ENCODE measurements at places on chromosomes 1 and 21.

DNA sequence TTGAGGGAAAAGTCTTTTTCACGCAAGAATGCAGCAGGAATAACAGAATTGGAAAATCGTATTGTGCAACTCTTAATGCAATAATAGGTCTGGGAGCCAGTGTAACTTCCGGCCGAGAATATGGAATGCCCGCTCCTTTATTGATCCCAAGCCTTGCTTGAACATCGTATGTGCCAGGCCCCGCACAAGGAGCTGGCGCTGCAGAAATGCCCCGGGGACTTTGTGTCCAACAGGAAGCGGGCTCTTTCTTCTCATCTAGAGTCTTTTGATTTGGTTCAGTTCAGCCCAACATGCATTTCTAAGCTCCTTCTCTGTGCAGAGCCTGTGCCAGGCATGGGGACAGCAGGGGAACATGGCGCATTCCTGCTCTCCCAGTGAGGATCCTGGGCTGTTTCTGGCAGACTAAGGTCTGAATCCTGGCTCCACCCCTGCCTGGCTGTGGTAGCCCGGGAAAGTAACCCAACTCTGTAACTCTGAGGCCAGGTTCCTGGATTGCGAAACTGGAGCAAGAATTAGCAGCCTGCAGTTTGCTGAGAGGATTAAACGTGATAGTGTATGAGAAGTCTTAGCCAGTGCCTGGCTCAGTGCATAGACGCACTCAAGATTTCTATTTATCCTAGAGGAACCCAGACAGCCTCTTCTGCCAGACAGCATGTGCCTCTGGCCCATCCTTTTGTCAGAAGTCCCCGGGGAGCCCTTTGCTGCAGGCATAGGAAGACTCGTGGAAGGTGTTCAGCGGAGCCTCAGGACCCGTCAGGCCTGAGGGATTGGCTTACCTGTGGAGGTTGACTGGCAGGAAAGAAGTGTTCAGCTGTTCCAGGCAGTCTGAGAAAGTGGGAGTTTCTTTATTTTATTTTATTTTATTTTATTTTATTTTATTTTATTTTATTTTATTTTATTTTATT lies 987 bp upstream of the CDCP2 start:
- no peak for DNase-seq

GRCh38 chr21:14251336-14251735 lies 35.4 kb downstream of the RBM11 start:
- no peak for DNase-seq

- DNase-seq = no peak
Measured at GRCh38 chr1:47803815-47804501, 193.2 kb downstream of the TRABD2B start.

GRCh38 chr1:147570907-147571306 lies 29.6 kb downstream of the BCL9 start:
- DNase-seq = no peak

DNA sequence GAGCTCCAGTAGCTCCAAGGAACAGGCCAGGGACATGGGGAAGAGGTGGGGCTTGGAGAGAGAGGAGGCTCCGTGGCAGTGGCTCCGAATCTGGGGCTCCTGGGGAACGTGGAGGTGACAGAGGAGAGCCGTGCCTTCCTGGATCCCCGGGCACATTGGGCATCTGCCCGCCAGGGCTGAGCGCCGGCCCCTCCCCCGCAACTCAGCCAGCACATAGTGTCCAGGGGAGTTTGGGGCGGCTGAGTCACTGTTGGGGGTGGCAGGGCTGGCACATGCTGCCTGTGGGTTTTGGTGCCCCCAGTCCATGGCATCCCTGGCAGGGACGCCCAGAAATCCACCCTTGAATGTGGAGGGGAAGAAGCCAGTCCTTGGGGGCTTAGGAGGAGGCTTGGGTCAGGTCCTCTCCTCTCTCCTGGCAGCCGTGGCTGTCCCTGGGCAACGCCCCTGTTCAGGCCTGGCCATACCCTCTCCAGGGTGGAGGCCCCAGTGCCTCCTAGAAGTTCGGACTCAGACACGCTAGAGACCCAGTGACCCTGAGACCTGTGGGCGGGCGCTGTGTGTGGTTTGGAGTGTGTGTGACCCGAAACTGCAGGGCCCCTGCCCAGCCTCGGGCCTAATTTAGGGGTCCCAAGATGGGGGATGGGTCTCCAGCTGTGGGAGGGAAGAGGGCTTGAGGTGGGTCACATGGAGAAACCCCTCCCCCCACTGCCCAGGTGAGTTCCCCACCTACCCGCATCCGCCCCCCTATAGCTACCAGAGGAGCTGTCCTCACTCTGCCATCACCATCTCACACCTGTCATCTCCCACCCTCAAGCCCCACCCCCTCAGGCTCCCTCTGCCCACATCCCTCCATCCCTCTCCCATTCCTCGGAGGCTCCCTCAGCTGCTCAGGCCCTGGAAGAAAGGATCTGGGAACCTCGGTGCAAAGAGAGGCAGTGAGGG lies 1.6 kb downstream of the HSPB7 start:
- DNase-seq = no peak

DNA sequence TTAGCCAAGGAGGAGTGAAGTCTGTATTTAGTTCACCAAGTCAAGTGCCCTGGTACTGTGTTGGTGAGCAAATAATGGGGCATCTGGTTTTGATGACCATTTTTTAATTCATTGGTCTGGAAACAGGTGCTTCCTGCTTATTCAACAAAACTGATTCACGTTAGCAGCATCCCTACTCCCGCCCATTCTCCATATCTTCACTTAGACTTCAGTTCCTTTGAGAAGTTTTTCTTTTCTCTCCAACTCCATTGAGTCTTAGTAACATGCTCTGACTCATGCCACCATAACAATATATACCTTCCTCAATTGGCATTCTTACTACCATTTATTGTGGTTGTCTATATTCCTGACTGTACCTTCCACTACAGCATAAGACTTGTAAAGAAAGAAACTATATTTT lies 468.9 kb downstream of the DPYD start:
- no peak for DNase-seq

GRCh38 chr1:67970088-67970487 lies 80.3 kb downstream of the DIRAS3 start:
- no peak for DNase-seq

GRCh38 chr1:245679821-245680780 lies 525.3 kb downstream of the KIF26B start:
- no peak for DNase-seq

GRCh38 chr1:28113242-28113572 lies 24.8 kb upstream of the EYA3 start:
- DNase-seq = no peak

- DNase-seq = no peak
Measured at GRCh38 chr1:76013206-76013581, 61.4 kb upstream of the ST6GALNAC3 start.

- DNase-seq = no peak
Measured at GRCh38 chr1:211326528-211327345, at the start of gene TRAF5. Gene TRAF5 (plus strand): TSS chr1:211326833. CDS start chr1:211353240, 26,407 bp downstream.

- DNase-seq = no peak
Measured at GRCh38 chr1:58456470-58456869, 90.1 kb downstream of the OMA1 start.

DNA sequence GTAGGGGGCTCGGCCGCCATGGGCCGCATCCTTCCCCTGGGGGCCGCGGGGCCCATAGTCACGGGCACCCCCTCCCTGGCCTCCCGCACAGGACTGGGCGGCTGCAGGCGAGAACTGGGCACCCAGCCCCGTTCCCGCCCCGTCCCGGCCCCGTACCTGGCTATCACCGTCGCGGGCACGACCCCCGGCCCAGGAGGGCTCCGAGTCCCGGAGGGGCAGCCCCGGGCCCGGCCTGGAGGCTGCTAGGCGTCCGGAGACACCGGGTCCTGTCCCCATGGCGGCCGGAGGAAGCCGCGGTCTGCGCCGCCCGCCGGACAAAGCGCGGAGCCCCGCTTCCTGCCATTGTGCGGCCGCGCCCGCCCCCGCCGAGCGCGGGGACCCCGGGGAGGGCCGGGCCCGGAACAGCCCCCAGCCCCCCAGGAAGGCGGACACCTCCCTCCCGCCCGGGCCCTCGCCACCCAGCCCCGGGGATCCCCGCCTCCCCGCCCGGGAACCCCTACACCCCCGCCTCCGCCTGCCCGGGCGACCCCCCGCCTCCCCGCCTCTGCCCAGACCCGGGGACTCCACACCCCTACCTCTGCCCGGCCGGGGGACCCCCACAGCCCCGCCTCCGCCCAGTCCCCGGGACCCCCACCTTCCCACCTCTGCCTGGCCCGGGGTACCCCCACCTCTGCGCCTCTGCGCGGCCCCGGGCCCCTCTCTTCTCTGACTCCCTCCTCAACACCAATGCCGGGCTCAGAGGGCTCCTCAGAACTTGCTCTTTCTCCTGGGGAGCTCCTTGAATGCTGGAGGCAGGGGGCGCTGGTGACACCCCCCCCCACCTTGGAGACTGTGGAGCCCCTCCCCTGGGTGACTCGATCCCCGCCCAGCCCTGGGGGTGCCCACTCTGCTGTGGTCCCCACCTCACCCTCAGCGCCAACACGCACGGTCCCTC lies 6.0 kb downstream of the PLEKHG5 start:
- DNase-seq = no peak

DNA sequence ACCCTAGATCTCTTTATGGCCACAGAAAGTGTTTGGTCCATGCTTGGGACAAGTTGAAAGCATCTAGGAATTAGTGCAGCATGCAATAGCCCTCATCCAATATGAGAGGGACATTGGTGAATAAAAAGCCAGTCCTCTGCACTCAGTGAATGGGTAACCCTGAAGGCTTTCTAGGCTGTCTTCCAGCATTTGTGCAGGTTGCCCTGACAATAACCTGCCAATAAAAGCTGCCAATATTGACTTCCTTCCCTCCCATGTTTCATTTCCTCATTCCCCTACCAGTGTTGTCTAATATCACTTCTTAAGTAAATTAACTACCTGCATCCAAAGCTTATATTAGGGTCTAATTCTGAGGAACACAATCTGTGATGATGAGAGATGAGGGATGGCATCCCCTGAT lies 563.6 kb upstream of the NEGR1 start:
- no peak for DNase-seq

- no peak for DNase-seq
Measured at GRCh38 chr1:231549733-231550447, 21.4 kb downstream of the TSNAX start.

DNA sequence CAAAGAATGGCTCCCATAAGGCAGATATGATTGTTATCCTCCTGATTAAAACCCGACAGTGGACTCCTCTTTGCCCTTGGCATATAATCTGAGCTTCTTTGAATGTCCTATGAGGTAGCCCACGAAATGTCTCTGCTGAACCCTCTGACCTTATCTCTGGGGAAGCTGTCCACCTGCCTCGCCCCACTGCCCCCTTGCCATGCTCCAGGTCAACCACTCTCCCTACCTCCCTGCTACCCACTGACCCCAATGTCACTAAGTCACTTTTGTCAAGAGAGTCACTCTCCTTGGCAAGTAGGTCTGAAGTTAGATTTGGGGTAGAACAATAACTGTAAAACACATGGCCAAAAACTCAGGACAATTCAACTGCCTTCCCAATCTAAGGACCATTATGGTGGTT lies 54.5 kb downstream of the UTP25 start:
- no peak for DNase-seq

- DNase-seq = no peak
Measured at GRCh38 chr1:29969576-29969975, 733.3 kb downstream of the PTPRU start.

- no peak for DNase-seq
Measured at GRCh38 chr1:2811533-2811918, 10.0 kb upstream of the TTC34 start.

DNA sequence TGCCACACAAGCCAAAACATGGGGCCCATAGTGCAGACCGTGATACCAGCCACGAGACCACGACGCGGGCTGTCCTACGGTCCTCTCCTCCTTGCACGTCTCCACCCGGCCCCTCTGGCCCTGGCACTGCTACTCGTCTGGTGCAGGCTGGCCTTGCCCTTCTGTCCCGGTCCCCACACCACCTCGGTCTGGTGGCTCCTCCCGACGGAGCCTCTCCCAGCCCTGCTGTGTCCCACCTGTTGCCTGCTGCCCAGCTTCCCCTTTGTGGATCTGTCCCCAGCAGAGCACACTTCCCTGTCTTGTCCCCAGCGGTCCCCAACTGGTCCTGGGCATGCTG lies 50.5 kb downstream of the MORN1 start:
- no peak for DNase-seq

DNA sequence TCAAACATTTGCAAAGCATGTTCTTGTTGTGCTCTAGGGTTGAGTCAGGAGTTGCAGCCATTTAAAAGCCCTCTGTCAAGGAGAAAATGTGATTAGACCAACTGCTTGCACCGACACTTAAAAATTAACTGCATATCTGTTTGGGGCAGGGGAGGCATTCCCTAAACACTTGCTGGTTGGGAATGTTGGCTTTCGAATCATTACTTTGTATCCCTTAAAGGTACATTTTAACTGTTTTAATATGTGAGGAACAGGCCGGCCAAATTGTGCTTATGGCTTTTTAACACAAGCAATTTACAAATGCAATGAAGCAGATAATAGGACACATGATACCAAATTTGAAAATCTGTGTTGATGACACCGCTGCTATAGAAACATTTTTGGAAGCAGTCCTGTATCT lies 159.1 kb downstream of the LHX8 start:
- DNase-seq = no peak

- no peak for DNase-seq
Measured at GRCh38 chr1:205477759-205478247, 22.0 kb upstream of the BLACAT1 start.

- DNase-seq = no peak
Measured at GRCh38 chr1:168726281-168726680, 2.7 kb downstream of the DPT start.

GRCh38 chr21:28439788-28440187 lies 552.9 kb downstream of the LTN1 start:
- no peak for DNase-seq

DNA sequence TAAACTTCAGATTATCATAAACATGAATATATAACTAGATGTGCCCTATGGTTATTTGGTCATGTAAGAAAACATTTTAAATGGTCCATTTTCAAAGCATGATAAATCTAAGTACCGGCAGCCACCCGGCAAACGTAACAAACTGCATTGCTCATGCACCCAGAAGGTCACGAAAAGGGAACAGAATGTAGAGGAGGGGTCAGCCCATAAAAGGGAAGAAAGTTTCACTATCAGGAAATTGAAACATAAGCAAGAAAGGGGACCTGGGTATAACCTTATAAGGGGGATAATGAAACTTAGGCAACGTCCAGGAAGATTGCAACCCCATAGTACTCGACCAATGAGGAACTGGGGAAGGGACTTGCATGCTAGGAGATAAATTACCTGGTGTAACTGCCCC lies 421.2 kb upstream of the ZRANB2 start:
- DNase-seq = no peak

DNA sequence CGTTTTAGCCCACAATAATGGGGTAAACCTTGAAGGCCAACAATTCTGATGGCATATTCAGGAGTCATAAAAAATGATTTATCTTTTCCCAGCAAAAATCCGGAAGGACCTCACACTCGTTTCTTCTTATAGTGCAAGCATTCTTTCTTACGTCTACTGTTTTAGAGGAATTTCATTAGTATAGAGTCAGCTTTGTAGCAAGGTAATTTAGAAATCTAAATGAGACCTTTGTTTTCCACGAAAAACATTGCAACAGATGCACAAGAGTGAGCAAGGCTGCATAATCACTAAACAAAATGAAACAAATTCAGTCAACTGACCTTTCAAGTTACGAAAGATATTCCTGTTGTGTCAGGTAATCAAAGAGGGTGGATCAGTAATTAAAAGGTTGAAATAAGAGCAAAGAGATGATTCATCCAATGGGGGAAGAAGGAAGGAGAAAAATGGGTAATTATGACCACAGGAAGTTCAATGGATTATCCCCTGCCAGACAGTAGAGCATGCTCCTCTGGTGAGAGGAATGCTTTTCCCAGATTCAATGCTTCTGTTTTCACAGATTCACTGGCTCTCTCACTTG lies 560 bp upstream of the CSDE1 start:
- DNase-seq = no peak

GRCh38 chr1:25896266-25896665 lies 10.0 kb downstream of the STMN1 start:
- DNase-seq = no peak

- no peak for DNase-seq
Measured at GRCh38 chr1:4593106-4593505, 61.3 kb upstream of the AJAP1 start.

All from stimulated activated CD8-positive, alpha-beta memory T cell treated with anti-CD3 and anti-CD28 coated beads, Interleukin-15, amount 100 ng/mL, for 1 hour (primary cell).